ENCODE measurements at places on chromosomes 2 and 18.

GRCh38 chr18:40313030-40313642, 1641.9 kb upstream of the PIK3C3 start:
- DNase-seq = no peak

- no peak for DNase-seq
These were observed 37.0 kb downstream of the STK39 start for GRCh38 chr2:168210216-168210894.

- DNase-seq = peak; percentile 50
These were observed 270.0 kb downstream of the CTNNA2 start for GRCh38 chr2:79782576-79783452.

DNA sequence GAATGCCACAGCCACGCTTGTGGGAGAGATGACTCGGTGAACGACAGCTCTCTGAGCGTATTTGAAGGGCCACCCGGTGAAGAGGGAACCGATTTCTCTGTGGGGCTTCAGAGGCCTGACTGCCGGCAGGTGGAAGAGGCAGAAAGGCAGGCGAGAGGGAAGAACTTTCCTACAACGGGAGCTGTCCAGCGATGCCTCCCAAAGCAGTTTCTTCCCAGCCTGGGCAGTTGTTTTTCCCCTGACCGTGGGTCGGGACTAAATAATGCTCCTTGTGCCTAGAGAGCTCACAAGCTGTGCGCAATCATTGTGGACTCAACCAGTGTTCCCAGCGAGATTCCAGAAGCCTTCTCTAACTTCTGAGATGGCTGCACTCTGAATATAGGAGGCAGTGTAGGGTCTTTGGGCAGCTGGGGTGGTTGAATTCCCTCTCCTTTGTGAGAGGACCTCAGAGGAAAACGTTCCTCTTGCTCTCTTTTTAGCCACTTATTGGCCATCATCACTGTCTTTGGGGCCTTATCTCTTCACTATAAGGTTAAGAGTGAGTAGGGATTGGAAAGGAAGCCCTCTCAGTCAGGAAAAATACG, 710 bp downstream of the SEC11C start:
- peak; percentile 17 for DNase-seq

DNA sequence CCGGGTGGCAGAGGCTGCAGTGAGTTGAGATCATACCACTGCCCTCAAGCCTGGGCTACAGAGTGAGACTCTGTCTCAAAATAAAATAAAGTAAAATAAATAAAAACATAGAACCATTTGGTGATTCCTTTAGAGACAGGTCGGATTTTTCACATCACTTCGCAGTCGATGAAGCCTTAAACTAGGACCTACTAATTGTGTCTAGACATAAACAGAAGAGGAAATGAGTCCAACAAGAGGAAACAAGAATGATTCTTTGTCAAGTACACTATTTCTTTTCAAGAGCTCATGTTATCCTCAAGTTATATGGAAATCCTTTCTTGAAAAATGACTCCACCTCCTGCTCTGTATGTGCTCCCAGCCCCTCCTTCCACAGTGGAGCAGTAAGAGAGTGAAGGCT, 758.9 kb downstream of the DPP10 start:
- DNase-seq = no peak

DNA sequence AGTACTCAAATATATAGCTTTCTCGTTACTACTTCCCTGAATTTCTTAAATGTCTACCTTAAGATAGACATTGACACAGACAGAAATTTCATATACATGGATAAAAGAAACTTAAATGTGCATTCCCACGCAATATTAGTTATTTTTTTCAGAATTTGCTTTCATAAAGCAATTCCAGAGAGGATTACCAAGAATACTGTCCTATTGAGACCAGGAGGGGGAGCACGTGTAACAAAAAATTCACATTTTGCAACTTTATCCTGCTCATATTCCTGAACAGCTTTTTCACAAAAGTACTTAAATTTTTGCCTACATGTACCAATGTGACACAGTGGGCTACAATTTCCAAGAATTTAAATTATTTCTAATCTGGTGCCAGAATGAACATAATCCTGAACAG, 30.7 kb upstream of the ERCC3 start:
- peak; percentile 28 for DNase-seq

DNA sequence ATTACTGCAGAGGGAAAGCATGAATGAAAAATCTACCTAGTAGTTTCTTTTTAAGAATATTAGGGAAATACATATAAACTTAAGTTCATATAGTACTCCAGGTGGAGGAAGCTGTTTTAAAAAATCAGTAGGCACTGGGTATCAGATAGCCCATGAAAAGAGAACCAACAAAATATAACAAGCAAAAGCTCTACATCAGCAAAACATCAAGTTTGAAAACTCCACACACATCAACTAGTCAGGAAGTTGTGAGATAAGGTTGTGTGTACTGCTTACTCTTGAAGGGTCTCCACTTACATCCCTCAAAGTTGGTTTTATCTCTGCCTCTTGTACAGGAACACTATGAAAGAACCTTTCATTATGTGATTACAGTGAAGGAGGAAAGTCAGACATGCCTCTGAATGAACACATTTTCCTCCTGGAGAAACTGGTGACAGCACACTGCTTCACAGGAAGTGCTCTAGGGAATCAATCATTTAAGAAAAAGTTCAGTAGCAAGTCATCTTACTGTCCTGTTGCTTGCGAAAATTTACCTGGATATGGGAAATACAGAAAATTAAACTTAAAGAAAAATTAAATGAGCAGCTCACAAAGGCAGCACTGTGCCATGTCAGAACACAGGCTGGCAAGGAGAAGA, 57.7 kb downstream of the THADA start:
- DNase-seq = no peak

GRCh38 chr2:172710584-172711047, 25.0 kb upstream of the RAPGEF4 start:
- no peak for DNase-seq

- no peak for DNase-seq
These were observed 52.7 kb downstream of the FAM171B start for GRCh38 chr2:186746584-186746983.

Measured in foreskin melanocyte (primary cell).